ENCODE measurements at places on chromosomes 12 and 14.

- DNase-seq, result no peak
Observed at GRCh38 chr12:55727643-55728185, 1.1 kb downstream of the CD63 start.

DNA sequence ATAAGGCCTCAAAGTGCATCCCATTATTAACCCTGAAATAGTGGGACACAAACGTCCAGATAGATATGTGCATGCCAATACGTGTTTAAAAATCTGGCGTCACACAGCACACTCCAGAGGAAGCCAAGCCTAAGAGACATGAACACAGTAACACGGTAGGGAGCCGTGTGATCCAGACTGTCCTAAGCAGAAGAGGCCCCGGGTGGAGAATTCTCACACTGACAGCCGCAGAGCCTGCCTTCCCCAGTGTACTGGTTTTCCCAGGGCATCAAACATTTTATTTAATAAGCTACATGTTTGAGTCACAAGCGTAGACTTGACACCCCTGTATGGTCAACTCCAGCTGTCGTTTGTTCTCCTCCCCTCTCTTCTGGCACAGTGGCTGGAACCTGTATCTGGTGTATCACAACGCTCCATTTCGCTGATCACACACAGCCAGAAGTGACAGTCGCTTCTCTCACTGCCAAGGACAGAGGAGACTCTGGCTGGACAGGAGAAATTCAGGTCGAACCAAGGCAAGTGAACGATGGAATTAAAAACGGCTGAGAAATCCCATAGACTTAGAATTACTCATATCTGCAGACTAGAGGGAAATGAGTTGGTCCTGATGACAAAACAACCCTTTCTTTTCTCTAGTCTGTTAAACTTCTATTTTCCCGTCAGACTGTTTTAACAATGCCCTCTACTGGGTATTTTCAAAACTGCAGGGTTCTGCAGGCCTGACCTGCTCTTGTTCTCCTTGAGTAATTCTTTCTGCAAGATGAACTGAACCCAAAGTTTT lies 359.9 kb downstream of the RGS6 start:
- DNase-seq, result no peak

GRCh38 chr12:132520421-132521199 lies 30.7 kb downstream of the FBRSL1 start:
- DNase-seq, result no peak

DNA sequence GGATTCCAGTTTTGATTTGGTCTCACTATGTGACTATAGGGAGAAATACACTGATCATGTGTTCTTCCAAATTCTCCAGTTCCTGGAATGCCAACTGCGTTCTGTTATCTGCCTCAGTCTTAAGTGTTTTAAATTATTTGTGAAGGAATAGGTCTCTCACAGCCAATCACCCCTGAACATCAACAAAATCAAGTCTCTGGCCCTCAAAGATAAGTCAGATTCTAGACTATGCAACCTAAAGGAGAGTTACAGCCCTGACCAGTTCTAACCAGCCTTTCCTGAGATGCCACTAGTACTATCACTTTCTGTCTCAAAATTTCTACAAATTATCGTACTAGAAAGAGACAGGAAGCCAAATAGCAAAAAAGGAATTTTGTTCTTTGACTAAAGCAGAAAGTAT lies 22.3 kb downstream of the ZFC3H1 start:
- DNase-seq, result no peak
